ENCODE measurements at places on chromosomes 5 and 9.

DNA sequence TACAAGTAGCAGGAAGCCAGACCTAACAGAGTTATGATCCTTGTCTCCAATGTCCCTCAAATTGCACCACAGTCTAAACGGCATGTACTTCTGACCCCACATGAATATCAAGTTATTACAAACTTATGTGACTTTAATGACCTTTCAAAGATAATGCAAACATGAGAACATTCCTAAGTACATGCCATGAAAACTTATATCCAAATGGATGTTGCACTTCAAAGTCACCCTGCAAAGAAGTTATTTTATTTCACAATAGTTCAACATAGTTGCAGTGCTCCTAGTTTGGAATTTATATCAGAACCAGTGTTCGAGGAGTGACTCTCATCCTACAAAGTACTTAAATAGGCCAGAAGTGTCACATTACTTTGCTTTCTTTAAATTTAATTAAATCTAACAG lies 41.2 kb upstream of the ITGA1 start:
- DNase-seq: no peak

GRCh38 chr9:33430942-33431341 lies 16.5 kb downstream of the AQP3 start:
- DNase-seq: no peak

DNA sequence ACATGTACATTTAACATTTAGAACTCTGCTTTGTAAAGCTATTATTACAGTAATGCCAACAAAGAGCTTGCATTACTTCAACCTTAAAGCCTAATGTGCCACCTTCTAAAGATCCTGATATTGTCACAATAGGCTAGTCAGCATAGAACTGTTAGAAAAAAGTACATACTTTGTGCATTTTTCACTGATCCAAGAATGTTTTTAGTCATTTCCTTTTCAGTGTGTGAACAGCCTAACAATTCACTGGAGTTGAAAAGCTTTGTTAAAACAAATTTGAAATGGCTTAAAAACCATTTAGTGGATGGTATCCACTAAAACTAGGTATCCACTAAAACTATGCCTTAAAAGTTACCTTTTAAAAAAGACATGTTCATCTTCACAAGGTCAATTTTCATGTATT lies 4.5 kb downstream of the RPS6 start:
- no peak for DNase-seq

DNA sequence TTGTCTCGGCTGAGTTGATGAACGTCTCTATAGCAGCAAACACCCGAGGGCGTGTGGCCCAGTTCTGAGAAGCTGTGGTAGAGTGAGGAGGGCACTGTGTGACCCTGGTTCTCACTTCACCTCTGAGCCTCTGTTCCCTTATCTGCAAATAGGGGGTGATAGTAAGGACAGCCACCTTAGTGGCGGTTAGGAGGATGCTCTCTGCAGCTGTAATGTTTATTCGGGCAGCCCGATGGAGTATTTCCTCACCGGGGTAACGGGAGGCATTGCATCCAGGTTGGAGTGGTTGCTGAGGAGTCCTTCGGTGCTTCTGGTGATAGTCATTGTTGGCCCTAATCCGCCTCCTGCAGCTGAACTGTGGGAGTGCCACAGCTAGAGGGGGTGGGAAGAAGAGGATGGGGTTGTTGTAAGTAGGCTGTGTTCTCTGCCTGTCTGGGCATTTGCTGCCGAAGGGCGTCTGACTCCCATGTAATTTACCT lies 13.9 kb downstream of the PRRC2B start:
- peak; percentile 68 for DNase-seq

GRCh38 chr9:118058227-118058626 lies 354.0 kb downstream of the TLR4 start:
- no peak for DNase-seq

DNA sequence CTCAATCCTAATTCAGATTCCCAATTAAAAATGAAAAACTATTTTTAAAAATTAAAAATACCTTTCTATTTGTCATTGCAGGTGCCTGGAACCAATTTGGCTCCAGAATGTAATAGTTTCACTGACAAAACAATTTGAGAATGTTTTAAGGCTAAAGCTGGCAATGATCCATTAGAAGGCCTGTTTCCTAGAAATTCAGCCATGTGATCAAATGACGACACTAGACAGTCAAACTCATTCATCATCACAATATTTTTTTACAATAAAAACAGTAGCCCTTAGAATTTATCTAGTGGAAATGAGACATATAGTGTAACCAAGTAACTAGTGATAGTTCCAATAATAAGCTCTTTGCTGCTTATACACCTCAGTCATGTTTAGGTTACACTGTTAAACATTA lies 75.4 kb upstream of the MAP3K1 start:
- DNase-seq: no peak

GRCh38 chr5:139285651-139286392 lies 7.7 kb upstream of the MATR3 start:
- DNase-seq: no peak

DNA sequence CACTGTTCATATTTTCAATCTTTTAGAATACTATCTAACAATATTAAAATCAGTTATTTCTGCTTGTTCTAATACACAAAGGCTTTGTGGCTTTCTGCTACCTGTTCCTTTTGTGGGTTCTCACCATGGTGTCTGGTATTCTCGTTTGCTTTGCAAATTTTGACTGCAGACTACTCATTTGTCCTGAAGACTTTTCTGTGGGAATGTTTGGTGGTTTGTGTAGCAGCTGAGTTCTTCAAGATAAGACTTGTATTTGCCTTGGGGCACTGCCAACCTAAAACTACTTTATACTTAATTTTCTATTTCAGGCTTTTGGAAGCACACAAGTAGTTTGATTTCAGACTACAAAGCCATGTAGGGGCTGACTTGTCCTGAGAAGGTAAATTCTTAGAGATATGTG lies 11.1 kb downstream of the IL33 start:
- DNase-seq: no peak

GRCh38 chr5:157779221-157779620 lies 35.7 kb downstream of the LSM11 start:
- no peak for DNase-seq

- no peak for DNase-seq
Measured at GRCh38 chr9:75051285-75051684, 23.2 kb upstream of the CARNMT1 start.

DNA sequence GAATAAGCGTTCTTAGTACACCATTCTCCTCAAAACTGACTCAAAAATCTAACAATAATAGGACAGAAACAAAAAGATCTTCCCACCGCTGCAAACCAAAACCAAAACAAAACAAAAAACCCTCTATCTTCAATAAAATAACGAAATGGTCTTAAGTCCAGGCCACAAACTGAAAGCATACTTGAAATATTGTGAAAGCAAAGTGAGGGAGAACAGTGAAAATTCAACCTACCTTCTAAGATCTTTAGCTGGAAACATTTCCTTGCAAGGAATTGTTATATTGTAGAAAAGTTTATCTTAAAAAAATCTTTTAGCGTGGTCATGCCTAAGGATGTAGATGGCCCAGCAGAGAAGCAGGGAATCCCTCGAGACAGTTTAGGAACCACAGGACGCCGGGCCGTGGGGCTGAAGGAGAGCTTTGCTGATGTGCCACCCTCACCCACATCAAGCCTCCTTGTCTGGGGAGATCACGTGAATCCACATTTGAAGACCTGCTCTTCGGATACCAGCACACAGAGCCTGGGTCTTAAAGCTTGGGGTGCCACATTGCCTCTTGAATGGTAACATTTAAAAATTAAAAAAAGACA lies 27.8 kb upstream of the LVRN start:
- DNase-seq: no peak

DNA sequence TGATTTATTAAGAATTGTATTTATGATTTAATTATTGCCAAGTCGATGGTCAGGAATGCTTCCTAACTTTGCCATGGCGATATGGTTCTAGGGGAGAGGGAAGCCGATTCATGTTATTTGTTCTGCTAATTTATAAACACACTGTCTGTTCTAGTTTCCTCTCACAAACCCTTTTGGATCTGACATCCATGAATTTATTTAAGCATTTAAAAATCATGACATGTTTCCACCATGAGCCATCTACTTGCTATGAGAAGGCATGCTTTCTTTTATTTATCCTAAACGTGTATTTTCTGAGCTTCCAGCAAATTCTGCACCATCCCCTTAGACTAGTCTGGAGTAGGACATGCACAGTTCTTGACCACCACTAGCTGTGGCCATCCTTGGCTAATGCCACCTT lies 136.6 kb upstream of the STC2 start:
- no peak for DNase-seq

DNA sequence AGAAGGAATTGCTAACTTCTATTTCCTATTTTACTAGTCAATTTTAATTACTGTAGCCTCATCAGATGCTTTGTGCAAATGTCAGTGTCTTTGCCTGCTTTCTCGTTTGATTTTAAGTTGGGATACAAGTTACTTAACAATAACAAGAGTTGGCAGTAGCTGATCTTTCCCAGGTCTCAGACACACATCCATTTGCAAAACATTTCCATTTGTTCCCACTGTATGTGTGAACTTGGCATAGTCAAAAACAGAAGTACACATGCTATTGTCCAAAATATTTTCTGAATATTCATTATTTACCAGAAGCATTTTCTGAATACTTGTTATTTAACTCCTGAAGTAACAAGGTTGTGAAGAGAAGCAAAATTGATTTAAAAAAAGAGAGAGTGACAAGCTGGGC lies 35.0 kb upstream of the NAA35 start:
- DNase-seq: no peak

GRCh38 chr5:98214240-98215051 lies 559.0 kb upstream of the RGMB start:
- DNase-seq: no peak

DNA sequence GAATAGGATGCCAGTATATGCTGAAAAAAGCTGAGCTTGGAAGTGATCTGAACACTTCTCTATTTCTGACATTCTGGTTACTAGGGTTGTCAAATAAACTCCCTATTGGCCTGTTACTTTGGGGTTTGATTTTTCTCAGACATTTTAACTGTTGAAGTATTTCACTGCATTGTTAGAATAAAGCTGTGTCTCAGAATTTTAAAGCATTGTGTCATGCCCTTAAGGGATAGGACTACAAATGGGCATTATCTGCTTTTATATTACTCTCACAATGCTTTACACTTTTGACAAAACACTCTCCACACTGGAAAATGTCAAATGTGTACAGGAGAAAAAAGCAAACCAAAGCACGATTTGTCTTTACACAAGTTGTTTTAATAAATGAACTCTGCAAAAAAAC lies 16.8 kb upstream of the GPR21 start:
- DNase-seq: no peak

DNA sequence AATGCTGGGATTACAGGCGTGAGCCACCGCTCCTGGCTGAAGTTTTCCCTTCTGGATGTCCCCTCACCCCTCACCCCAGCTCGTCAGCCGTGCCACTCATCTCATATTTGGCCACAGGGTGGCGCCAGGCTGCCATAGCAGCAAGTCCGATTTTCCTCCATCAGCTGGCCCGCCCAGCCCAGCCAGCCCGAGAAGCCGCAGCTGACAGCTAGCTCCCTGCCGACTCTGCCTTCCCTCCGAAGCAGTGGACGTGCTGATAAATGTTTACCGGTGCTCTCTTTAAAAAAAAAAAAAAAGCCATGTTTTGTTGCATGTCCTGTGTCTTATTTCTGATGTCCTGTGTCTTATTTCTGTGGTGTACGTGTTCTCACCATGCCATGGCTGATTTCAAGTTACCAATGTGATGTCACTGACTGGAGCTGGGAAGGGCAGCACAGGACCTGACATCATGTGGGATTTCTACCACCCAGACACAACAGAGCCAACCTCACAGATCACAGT lies 58.3 kb downstream of the PFDN1 start:
- DNase-seq: peak; percentile 79

GRCh38 chr5:80208381-80208780 lies 47.5 kb downstream of the SERINC5 start:
- DNase-seq: no peak

DNA sequence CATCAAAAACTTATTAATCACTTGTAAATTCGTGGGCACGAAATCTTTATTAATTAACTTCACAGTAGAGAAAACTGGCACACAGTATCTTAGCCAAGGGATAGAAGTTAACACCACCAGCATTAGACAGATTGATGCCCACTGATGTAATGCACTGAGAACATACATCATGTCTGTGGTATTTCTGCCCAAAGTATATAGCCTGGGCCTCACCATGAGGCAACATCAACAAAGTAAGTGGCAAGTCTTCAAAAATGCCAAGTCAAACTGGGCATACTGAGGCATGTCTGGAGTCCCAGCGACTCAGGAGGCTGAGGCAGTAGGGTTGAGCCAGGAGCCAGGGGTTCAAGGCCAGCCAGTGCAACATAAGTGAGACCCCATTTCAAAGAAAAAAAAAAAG lies 79.5 kb downstream of the GLIS3 start:
- DNase-seq: no peak

DNA sequence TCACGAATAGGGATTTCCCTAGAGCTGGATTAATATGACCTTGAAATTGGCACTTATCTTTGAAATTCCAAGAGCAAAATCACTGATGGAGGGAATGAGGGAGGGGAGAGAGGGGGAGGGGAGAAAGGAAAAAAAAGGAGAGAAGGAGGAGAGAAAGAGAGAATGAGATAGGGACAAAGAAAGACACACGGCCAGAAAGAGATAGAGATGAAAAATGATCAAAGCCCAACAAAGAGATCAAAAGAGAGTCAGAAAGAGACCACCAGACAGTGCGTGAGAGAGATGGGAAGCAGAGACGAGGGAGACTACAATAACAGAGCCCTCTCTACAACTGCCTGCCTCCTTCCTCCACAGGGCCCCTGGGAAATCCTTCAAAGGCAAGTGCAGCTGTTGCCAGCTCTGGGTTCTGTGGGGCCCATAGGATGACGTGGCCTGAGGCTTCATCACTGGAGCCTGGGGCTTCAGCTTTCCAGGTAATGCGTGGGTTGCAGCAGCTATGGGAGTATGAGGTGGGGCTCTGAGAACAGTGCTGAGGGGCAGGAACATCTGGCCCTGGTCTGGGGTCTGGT lies 58.3 kb upstream of the SHB start:
- no peak for DNase-seq

DNA sequence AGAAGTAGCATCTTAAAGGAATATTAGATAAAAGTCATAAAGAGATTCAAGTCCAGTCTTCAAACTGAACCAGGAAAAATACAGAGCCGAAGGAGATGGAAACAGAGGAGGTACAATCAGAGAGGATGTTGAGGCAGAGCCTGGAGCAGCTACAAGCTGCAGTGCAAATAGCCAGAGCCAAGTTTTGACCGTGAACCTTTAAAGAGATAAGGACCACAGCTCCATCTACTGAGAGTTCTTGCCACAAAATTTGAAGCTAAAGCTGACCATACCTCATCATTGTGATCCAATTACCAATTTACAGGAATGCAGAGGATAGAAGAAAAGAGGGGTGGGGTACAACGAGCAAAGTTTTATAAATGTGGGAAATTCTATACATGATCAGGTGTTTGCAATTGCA lies 10.4 kb upstream of the DEPDC1B start:
- DNase-seq: no peak

DNA sequence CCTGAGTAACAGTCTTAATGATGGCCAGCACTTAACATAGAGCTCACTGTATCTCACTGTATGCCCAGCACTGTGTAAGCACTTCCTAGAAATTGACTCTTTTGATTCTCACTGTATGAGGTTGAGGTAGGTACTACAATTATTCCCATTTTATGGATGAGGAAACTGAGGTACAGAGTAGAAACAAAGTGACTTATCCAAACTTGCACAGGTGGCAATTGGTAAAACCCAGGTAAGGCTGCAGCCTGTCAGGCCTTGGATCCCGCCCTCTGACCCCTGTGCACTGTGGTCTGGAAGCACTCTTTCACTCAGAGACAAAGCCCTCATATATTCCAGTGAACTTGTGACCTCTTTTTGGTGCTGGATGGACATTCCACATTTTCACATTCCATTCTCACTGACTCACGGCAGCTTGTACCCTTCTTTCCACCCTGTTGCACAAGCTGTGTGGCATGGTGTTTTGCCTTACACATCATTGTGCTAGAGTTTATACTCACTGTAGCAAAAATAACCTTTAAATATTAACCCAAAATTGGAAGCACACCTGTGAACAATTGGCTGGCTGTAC lies 21.7 kb downstream of the ANKRD55 start:
- no peak for DNase-seq

All from CD4-positive, alpha-beta memory T cell (primary cell).